Stimulated activated naive B cell treated with anti-CD40 and anti-IgM and Interleukin-4, amounts not matched to agents 10 μg/mL and 1 μg/mL and 100 μg/mL, for 72 hours (primary cell): ENCODE measurements at places on chromosomes 7 and 10.

GRCh38 chr7:120864141-120864900 is 6.4 kb upstream of the TSPAN12 start:
- H3K27me3 ChIP-seq: peaks cover 36% of the 10 kb centered on the region
- no peak overlapping the region for H3K4me3 ChIP-seq
- H3K27ac ChIP-seq: no peak overlapping the region
- H3K36me3 ChIP-seq: no peaks in the 10 kb centered on the region

GRCh38 chr10:86361156-86362128 is 5.2 kb downstream of the GRID1 start:
- H3K4me3 ChIP-seq: no peak overlapping the region
- no peak overlapping the region for H3K27ac ChIP-seq
- H3K27me3 ChIP-seq: peaks cover 74% of the 10 kb centered on the region
- H3K36me3 ChIP-seq: no peaks in the 10 kb centered on the region
- H3K4me1 ChIP-seq: peaks cover 20% of the 10 kb centered on the region

DNA sequence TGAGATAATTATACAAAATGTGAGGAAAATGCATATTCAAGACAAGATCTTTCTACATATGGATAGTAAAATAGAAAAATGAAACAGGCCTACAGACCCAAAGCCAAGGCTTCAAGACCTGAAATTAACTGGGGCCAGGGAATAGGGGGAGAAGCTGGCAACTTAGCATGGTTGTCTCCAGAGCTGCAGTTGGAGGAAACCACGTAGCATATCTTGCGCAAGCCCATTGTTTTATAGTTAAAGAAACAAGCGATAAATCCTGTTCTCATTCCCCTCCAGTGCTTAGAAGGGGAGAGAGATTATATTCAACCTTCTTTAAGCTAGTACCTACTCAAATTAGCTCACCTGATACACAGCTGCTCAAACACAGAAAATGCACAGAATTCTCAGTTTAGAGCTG is 197.1 kb downstream of the SORCS1 start:
- H3K4me1 ChIP-seq: no peaks in the 10 kb centered on the region
- peaks cover 2% of the 10 kb centered on the region for H3K36me3 ChIP-seq
- H3K27me3 ChIP-seq: no peaks in the 10 kb centered on the region
- H3K27ac ChIP-seq: no peak overlapping the region
- DNase-seq: no peak

DNA sequence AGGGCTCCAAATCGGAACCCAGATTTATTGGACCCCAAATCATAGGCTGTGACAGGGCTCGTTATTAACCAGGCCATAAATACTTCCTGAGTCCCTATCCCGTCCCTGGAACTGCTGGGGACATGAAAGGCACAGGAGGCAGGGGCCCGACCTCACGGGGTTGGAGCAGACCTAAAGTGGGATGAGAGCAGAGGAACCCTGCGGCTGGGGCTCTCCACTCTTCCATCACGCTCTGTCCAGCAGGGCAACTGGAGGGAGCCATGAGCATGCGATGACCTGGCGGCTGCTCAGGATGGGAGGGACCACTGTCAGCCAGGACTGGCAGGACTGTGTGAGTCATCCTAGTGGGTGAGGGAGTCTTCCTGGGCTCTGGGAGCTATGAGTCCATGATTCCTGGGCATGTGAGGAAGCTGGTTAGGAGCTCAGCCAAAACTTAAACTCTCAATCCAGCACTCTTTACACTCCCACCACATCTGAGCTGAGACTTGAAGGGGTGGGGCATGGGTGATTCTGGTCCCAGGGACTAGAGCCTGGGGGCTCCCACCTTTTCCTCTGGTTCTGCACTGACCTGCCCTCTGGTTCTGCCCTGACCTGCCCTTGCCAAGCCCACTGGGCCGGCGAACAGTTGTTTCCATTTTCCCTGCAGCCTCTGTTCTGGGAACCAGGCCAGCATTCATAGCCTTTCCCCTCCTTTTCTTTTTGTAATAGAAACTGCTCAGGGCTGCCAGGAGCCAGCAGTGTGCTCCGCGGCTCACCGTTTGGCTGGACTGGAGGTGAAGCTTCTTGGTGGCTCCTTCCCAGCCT is 47.1 kb downstream of the SYPL1 start:
- H3K4me3 ChIP-seq: no peak overlapping the region
- DNase-seq: no peak
- H3K4me1 ChIP-seq: peaks cover 64% of the 10 kb centered on the region
- no peak overlapping the region for H3K27ac ChIP-seq
- peaks cover 4% of the 10 kb centered on the region for H3K36me3 ChIP-seq

DNA sequence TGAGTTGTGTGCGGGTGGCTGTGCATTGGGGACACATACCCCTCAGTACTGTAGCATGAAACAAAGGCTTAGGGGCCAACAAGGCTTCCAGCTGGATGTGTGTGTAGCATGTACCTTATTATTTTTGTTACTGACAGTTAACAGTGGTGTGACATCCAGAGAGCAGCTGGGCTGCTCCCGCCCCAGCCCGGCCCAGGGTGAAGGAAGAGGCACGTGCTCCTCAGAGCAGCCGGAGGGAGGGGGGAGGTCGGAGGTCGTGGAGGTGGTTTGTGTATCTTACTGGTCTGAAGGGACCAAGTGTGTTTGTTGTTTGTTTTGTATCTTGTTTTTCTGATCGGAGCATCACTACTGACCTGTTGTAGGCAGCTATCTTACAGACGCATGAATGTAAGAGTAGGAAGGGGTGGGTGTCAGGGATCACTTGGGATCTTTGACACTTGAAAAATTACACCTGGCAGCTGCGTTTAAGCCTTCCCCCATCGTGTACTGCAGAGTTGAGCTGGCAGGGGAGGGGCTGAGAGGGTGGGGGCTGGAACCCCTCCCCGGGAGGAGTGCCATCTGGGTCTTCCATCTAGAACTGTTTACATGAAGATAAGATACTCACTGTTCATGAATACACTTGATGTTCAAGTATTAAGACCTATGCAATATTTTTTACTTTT is 1.8 kb downstream of the DDIT4 start:
- no peak for DNase-seq
- H3K27ac ChIP-seq: peak overlapping the region; percentile 98
- H3K4me1 ChIP-seq: peaks cover 53% of the 10 kb centered on the region
- peak overlapping the region; percentile 100 for H3K4me3 ChIP-seq

- DNase-seq: no peak
- peaks cover 63% of the 10 kb centered on the region for H3K27me3 ChIP-seq
- H3K36me3 ChIP-seq: no peaks in the 10 kb centered on the region
- peaks cover 4% of the 10 kb centered on the region for H3K4me1 ChIP-seq
- H3K27ac ChIP-seq: no peak overlapping the region
Observed at GRCh38 chr7:31053986-31054385, 1.9 kb downstream of the ADCYAP1R1 start.

GRCh38 chr7:2833083-2833910 is 10.8 kb downstream of the GNA12 start:
- H3K27ac ChIP-seq: no peak overlapping the region
- DNase-seq: no peak
- H3K27me3 ChIP-seq: no peaks in the 10 kb centered on the region
- peaks cover 71% of the 10 kb centered on the region for H3K36me3 ChIP-seq
- peaks cover 66% of the 10 kb centered on the region for H3K4me1 ChIP-seq

- peaks cover 43% of the 10 kb centered on the region for H3K4me1 ChIP-seq
- H3K36me3 ChIP-seq: peaks cover 44% of the 10 kb centered on the region
- peak overlapping the region; percentile 97 for H3K27ac ChIP-seq
- DNase-seq: no peak
- peak overlapping the region; percentile 99 for H3K4me3 ChIP-seq
- H3K27me3 ChIP-seq: no peaks in the 10 kb centered on the region
Observed at GRCh38 chr10:95693071-95693667, 558 bp downstream of the TCTN3 start.

DNA sequence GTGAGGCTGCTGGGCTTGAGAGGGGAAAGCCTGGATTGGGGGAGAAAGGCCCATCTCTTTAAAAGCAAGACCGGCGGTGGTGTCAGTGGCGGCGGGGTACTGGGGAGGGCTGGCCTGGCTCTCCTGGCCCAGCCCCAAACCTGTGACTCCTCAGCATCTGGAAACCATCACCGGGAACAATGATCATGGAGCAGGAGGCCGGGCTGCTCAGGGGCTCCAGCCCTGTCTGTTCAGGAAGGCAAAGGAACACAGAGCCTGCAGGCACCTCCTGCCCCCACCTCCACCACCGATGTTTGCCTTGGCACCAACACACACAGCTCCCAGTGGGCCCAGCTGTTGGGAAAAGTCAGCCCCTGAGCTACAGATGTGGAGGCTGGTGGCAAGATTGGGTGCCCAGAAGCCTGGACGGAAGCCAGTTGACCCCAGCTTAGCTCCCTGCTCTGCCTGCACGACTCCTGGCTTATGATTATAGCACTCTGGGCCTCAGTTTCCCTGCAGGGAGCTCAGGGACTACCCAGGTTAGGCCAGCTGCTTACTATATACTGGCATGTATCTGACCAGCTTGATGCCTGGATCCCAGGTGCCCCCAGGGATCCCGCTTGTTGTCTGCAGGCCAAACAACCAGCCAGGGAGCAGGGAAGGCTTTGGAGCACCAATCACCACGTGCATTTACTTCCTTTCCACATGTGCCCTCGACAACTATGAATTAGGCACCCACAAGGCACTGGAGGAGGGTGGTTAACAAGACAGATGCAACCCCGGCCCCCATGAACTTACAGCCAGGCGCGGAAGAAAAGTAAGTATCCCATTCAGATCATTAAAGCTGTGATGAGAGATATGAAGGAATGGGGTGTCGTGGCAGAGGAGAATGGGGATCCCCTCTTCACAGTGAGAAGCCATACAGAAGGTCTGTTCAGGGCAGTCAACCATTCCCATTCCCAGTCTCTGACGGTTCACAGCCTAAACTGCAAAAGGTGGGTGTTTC is 37.3 kb downstream of the ZCCHC24 start:
- H3K27ac ChIP-seq: no peak overlapping the region
- H3K4me3 ChIP-seq: no peak overlapping the region
- peaks cover 19% of the 10 kb centered on the region for H3K27me3 ChIP-seq
- H3K36me3 ChIP-seq: no peaks in the 10 kb centered on the region
- peaks cover 9% of the 10 kb centered on the region for H3K4me1 ChIP-seq

- H3K27me3 ChIP-seq: no peaks in the 10 kb centered on the region
- peaks cover 5% of the 10 kb centered on the region for H3K36me3 ChIP-seq
- no peak overlapping the region for H3K4me3 ChIP-seq
Observed at GRCh38 chr7:29957521-29958310, 31.9 kb downstream of the SCRN1 start.

GRCh38 chr10:9853405-9854355 is 1164.0 kb upstream of the CELF2 start:
- no peak for DNase-seq
- H3K4me1 ChIP-seq: no peaks in the 10 kb centered on the region
- no peak overlapping the region for H3K27ac ChIP-seq
- no peaks in the 10 kb centered on the region for H3K27me3 ChIP-seq
- peaks cover 6% of the 10 kb centered on the region for H3K36me3 ChIP-seq

GRCh38 chr10:88853155-88853881 is 1.7 kb upstream of the ANKRD22 start:
- no peak for DNase-seq
- no peak overlapping the region for H3K4me3 ChIP-seq
- H3K27ac ChIP-seq: no peak overlapping the region
- no peaks in the 10 kb centered on the region for H3K36me3 ChIP-seq

DNA sequence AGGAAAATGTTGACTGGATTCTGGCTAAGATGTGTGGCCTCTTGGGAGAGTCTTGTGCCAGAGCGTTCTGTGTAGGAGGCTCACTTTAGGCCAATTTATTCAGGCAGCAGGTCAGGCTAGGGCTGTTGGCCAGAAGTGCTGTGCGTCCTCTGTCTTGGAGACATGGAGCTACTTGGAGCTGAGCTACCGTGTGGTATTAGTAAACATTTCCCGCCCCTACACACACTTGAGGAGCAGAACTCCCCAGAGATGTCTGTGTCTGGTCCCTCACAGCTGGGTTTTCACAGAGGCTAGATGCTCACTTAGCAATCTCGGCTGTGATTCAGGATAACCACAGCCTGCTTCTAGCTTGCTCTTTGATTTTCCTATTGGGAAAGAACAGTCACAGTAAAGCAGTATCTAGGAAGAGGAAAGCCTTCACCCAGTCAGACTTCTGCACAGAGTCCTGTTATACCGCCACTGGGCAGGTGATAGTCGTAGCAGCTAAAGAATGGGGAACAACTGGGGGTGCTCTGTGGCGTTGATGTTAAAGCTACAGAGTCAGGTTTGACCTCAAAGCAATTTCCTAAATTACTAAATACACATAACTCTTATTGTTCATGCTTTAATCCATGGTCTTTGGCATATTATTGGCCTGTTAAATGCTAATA is 86.7 kb downstream of the MDFIC start:
- H3K27ac ChIP-seq: peak overlapping the region; percentile 76
- peaks cover 18% of the 10 kb centered on the region for H3K36me3 ChIP-seq
- no peaks in the 10 kb centered on the region for H3K27me3 ChIP-seq
- H3K4me3 ChIP-seq: peak overlapping the region; percentile 13
- DNase-seq: no peak
- peaks cover 19% of the 10 kb centered on the region for H3K4me1 ChIP-seq

- H3K4me3 ChIP-seq: no peak overlapping the region
- peaks cover 16% of the 10 kb centered on the region for H3K4me1 ChIP-seq
- DNase-seq: no peak
- H3K36me3 ChIP-seq: no peaks in the 10 kb centered on the region
Observed at GRCh38 chr10:60654813-60655464, 123.3 kb upstream of the CDK1 start.

DNA sequence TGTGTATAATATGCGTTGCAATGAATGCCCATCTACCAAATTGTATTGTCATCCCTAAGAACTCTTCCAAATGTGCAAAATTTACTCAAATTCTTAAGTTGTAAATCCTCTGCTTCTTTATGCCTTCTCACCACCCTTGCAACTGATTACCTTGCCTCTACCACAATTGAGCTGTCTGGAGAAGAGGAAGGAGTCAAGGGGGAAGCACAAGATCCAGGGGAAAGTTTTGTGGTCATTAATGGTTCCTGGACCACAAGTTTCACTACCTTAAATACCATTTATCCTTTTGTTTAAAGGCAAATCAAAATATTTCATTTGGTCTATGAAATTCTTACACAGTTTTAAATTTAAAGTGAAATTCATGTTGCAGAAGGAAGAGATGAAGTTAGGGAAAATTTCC is 16.7 kb downstream of the CRPPA start:
- no peak for DNase-seq
- peaks cover 4% of the 10 kb centered on the region for H3K4me1 ChIP-seq
- H3K36me3 ChIP-seq: peaks cover 26% of the 10 kb centered on the region
- no peaks in the 10 kb centered on the region for H3K27me3 ChIP-seq

GRCh38 chr7:56174875-56175760 is 58.9 kb upstream of the NUPR2 start:
- H3K27ac ChIP-seq: no peak overlapping the region
- DNase-seq: no peak
- no peak overlapping the region for H3K4me3 ChIP-seq
- H3K4me1 ChIP-seq: no peaks in the 10 kb centered on the region
